ENCODE measurements at places on chromosomes 4 and X.

DNA sequence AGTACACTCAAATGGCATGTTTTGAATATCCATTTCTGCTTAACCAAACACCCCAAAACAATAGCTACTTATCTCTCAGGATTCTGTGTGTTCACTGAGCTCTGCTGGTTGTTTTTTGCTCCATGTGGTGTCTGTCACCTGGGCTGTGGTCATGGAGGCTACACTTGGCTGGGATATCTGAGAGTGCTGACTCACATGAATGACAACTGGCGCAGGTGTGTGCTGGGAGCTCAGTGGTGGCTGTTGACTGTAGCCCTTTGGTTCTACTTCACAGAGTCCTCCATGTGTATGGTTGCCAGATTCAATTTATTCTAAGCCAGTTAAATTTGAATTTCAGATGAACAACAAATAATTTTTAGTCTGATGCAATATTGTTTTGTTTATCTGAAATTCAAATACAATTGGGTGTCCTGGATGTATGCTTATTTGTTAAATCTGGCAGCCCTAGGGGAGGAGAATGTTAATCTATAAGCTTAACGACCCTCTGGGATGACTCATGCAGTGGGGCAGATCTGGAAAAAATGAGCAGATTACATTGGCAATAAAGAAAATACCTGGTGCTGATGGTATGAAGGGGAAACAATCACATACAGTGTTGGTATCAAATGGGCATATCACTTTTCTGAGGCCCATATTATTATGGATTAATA, 28.2 kb upstream of the TCEAL4 start:
- no peak for DNase-seq

GRCh38 chrX:74324131-74324530, 20.2 kb downstream of the ZCCHC13 start:
- DNase-seq: no peak

DNA sequence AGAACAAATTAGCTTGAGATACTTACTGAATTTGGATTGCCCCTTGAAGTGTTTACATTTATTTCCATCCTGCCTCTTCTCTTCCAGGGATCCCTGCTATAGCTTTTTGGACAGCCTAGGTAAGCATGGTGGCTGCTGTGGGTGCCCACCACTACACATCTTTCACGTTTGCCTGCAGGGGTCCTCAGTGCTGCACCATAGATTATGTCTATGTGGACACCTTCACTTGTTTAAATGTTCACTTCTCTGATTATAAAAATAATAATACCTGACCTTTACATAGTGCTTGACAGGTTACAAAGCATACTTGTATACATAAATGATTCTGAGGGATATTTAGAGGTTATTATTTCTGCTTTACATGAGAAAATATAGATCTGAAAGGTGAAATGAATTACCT, 67.9 kb upstream of the SLC4A4 start:
- no peak for DNase-seq

- DNase-seq: no peak
Measured at GRCh38 chr4:34293459-34293858, 1950.9 kb downstream of the ARAP2 start.

- DNase-seq: no peak
Measured at GRCh38 chrX:141314441-141314840, 72.1 kb upstream of the SPANXC start.

GRCh38 chr4:116539744-116540143, 545.6 kb downstream of the TRAM1L1 start:
- DNase-seq: no peak

GRCh38 chr4:75908555-75908954, 6.3 kb upstream of the PPEF2 start:
- no peak for DNase-seq

GRCh38 chr4:17613761-17614415, 553 bp upstream of the MED28 start:
- DNase-seq: no peak

DNA sequence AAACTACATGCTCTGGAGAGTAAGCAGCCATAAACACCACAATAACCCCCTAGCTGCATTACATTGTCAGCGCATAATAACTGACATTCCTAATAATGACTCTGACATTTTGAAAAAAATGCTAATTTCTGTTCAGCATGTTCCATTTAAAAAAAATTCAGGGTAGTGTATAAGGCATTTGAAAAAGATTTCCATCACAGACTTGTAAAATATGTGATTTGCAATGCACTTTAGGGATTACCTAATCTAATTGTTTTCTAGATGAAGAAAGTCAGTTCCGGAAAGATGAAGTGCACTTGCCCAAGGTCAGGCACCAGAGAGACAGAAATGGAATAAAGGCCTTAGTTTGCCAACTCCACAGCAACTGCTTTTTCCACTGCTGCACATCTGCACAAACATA, 55.3 kb downstream of the FANCB start:
- DNase-seq: no peak

DNA sequence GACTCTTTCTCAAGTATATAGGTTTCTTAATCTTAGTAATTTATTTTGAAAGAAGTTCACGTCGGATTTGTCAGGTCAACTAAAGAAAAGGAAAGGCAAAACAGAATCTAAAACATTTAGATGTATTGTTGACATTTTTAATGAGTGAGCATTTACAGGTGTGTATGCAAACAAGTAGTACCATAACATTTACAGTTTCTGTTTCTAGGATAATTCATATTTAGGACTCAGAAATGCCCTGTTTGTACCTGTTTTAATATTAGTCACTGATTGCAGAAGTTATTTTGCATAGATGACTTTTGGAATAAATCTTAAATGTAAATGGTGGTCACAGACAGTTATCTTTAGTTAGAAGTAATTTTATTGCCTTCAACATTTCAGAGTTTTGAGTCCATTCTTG, 151.3 kb upstream of the NUDT6 start:
- DNase-seq: no peak

DNA sequence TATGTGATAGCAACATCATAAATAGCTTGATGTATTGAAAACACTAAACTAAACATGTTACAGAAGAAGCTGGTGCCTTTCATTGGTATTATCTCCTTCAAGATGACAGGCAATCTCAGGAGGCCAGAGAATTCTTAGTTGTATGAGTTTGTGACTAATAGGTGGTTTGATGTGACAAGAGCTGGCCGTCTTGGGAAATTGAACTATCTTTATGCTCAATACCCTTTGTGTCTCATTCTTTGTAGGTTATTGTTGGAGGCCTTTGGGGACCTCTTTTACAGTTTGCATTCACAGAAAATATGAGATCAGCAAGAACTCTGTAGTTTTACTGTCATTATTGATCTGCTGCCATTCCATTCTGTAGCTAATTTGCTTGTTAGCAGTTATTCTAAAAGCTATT, 659.2 kb upstream of the PITX2 start:
- no peak for DNase-seq

DNA sequence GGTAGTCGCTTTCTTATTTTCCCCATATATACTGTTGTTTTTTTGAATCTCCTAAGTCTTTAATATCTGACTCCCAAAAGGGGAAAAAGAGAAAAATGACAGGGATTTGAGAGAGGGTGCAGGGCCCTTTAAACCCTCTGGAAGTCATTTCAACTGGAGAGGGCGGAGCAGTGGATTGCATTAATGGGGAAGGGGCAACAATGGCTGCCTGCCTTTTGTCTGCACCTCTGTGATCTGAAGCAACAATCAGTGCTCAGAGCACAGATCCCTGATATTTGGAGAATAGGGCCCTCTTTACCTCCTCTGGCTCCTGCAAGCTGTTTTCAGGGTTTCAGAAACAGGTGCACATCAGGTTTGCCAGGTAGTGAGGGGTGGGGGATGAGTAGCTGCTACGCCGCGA, 1458.3 kb upstream of the TENM3 start:
- DNase-seq: no peak

- no peak for DNase-seq
Measured at GRCh38 chr4:82515705-82516104, 46.1 kb downstream of the TMEM150C start.

- no peak for DNase-seq
Measured at GRCh38 chrX:40952855-40953254, 132.4 kb upstream of the USP9X start.

DNA sequence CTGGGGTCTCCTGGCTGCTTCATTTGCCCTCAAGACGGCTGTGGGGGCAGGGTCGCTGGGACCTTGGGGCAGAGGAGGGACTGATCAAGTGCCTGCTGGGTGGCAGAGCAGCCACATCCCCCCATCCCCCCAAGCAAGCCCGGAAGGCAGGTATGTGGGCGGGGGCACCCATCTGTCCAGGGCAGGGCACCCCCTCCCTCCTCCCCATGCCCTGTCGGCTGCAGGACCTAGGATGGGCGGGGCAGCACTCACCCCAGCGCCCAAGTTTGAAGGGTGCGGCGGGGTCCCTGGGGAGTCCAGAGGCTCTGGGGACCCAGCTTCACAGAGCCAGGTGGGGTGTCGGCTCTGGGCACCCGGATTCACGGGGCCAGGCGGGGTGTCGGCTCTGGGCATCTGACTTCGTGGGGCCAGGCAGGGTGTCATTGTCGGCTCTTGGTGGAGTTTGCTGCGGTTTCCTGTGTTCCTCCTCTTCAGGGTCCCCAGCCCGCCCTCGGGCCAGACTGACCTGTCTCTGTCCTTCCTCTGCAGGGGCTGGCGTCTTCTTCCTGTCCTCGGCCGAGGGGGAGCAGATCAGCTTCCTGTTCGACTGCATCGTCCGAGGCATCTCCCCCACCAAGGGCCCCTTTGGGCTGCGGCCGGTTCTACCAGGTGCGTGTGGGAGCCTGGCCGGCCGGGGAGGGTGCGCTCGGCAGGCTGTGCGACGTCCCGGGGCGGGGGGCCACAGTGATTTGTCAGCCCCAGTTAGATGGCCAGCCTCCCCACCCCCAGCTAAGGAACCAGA, 22.1 kb downstream of the DOK7 start:
- no peak for DNase-seq

DNA sequence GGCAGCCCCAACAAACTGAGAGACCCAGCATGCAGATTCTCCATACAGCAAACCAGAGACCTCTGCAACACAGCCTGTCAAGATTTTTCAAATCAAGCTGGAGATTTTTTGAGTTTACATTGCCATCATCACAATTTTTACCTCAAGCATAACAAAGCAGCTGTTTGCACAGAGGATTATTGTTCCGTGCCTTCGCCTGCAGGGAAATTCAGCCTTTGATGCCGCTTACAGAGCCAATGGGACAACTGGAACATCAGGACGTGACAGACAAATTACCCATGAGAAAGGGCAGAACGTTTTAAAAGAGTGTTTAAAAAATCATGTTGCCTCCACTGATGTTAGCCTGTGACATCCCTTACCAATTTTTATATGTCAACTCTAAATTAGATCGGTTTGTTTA, 363.7 kb downstream of the FBXW7 start:
- no peak for DNase-seq

GRCh38 chr4:1336088-1336491, 10.9 kb upstream of the UVSSA start:
- DNase-seq: no peak

GRCh38 chr4:99628040-99628439, 29.6 kb downstream of the C4orf54 start:
- no peak for DNase-seq

DNA sequence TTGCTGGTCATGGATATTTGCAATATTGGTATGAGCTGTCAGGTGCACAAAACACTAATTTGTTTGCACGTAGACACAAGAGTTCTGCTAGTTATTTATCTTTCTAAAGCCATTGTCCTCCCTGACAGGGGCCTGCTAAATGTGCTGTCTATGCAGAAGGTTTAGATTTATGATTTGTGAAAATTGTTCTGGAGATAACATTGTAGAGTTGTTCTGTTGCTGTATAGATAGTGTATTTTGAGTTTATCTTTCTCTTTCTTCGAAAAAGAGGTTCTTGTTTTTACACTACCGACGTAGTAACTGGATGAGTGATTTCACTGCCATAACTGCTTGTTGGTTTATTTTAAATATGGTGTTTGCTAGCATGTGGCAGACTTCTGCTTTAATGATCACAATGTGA, 28.5 kb upstream of the FGG start:
- DNase-seq: no peak

- no peak for DNase-seq
Measured at GRCh38 chr4:70657326-70657725, 9.0 kb downstream of the JCHAIN start.

DNA sequence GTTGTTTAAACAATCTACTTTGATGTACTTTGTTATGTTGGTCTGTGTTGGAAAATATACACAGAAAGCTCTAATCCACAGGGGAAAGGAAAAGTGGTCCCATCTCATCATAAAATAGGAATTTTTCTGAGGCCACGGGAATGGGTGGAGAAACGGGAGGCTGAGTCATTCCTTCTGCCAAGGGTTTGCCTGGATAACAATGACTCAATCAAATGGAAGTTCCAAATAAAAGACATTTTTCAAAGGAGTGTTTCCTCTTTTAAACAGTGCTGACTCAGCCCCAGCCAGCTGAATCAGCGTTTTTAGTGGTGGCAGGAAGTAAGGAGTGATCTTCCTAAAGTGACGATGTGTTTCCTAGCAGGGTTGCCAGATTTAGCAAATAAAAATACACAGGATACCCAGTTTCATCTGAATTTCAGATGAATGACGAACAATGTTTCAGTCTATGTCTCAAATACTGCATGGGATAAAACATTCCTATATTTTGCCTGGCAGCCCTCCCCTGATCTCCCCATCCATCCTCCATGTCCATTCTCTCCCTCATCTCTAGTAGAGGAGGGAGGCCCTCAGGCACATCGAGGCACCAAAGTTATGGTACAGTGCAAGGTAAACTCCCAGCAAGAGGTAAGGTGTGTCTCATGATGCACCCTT, 345.4 kb upstream of the GATB start:
- DNase-seq: no peak

- DNase-seq: no peak
Measured at GRCh38 chr4:102454981-102455685, 46.0 kb upstream of the NFKB1 start.

DNA sequence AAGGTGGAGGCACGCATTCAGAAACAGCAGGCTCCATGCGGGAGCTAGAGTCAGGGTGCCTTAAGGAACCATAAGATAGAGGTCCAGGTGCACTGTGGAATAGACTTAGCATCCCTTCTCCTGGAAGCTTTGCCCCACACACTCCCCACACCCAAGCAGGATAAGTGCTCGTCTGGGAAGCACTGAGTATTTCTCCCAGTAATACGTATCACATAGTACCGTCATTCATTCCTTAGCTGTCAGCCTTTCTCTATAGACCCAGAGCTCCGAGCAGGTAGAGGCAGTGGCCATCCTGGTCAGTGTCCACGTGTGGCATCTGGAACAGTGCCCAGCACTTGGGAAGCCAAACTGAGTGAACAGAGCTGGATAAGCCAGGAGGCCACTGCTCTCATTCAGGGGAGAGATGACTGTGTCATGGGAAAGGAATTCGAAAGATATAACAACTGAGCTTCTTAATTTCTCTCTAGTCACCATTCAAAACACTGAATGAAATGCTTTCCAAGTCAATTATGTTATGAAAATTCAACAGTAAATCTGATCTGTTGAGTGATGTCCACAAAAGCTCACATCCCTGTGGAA, 9.9 kb downstream of the APBB2 start:
- no peak for DNase-seq
